ENCODE measurements at places on chromosomes 4 and X.

DNA sequence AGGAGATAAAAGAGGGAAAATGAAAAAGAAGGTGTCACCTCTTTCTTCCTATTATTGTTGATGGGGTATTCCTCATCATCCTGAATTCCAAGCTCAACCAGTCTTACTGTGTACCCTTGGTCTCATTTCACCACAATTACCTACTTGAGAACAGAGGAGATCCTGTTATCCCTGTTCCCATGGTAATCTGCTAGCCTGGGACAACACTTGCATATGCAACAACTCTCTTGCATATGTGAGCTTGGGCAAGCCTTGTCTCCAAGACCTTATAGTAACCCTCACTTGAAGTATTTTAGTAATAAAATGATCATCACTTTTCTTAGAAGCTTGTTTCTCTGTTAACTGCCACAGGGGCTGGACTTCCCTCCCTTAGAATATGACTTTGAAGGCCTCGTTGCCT, 253.7 kb downstream of the NAP1L3 start:
- DNase-seq, result no peak

- DNase-seq, result no peak
Observed at GRCh38 chr4:1797861-1798579, 4.9 kb downstream of the FGFR3 start.

- DNase-seq, result no peak
Observed at GRCh38 chrX:65994519-65995506, 45.1 kb downstream of the VSIG4 start.

- no peak for DNase-seq
Observed at GRCh38 chrX:358651-359143, 28.0 kb downstream of the PPP2R3B start.

GRCh38 chr4:124118061-124118460, 594.5 kb downstream of the ANKRD50 start:
- DNase-seq, result no peak

DNA sequence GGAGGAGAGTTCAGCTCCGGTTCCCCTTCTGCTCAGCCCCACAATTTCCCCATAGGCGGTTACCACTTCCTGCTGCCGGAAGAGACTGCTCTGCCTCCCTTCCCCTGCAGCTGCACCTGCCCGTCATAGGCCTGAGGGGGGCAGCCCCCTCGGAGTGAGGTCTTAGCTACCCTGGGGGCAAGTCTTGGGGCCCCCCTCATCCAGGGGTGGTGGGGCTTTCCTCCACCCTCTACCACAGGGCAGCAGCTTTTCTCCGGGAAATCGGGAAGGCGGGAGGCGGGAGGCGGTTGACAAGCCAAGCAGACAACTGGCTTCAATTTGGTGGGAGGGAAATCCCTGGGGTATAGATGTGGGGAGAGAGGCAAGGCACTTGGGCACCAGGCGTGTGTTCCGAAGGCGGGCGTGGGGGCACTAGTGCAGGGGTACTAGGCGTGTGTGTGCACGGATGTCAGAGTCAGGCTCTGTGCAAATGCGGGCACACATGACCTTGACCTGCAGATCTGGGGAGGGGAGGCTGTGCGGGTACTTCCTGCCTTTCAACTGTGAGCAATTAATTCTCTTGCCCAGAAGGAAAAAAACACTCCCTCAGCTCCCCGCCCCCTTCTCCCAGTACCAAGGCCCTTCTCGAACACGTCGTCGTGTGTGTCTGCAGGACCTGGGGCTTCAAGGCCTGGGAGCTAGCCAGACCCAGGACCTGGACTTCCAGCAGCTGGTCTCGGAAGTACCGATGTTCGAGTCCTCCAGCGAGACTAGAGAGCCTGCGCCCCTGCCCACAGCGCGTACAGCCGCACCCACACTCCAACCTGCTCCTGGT, 1.0 kb upstream of the ARHGAP4 start:
- DNase-seq, result peak; percentile 60

- no peak for DNase-seq
Observed at GRCh38 chr4:148757171-148757570, 315.0 kb upstream of the NR3C2 start.

GRCh38 chr4:102552781-102553180, 51.6 kb downstream of the NFKB1 start:
- no peak for DNase-seq

DNA sequence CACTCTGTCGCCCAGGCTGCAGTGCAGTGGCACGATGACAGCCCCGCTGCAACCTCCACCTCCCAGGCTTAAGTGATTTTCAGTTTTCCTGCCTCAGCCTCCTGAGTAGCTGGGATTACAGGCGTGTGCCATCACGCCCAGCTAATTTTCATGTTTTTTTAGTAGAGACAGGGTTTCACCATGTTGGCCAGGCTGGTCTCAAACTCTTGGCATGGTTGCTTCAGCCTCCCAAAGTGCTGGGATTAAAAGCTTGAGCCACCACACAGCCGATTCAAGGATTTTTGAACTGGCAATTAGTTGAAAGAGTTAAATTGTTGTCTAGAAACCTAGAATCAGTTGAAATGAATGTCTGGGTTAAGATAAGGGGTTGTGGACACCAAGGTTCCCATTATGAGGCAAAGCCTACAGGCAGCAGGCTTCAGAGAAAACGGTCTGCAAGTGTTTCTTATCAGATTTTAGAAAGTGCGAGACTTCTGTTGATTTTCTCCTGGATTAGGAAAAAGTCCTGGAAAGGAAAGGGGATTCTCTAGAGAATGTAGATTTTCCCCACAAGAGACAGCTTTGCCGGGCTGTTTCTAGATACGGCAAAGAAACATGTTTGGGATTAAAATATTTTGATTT, 8.3 kb upstream of the CCNI start:
- no peak for DNase-seq

- no peak for DNase-seq
Observed at GRCh38 chrX:109049903-109050302, 313.5 kb upstream of the IRS4 start.

Data from stimulated activated CD4-positive, alpha-beta T cell treated with anti-CD3 and anti-CD28 coated beads, TNF-alpha, amount 100 ng/mL, for 48 hours (primary cell).